ENCODE measurements at places on chromosomes 2 and 18.

GRCh38 chr2:188776634-188777033, 197.5 kb upstream of the COL3A1 start:
- DNase-seq = no peak

DNA sequence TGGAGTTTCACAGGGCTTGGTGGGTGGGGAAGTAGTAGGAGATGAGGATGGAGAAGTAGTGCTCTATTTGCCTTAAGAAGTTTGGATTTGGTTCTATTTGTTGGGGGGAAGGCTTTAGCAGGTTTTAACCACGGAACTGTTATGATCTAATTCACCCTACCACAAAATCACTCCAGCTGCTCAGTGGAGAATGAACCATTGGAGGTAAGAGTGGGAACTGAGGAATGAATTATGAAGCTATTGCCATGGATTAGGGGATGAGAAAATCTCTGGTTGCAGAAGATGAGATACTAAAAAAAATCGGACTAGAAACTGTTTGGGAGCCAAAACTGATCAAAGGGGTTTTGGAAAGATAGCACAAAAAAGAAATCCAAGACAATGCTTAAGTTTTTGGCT, 488.9 kb downstream of the DLGAP1 start:
- DNase-seq = no peak

DNA sequence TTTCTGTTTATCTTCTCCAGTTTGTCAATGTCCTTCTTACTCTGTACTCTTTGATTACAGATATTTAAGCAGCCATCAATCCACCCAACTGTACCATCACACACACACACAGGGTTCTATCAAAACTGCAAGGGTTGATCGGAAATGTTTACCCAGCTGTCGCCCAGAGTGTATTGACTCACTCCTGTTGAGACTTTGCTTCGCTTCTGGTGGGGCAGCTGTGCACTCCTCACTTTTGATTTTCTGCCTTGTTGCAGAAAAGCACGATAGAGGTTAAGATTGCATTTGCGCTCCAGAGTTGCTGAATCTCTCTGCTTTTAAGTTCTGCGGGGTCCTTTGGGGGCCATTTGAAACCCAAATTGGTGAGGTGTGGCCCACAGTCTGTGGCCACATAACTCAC, 216.2 kb downstream of the SETBP1 start:
- DNase-seq = no peak

- DNase-seq = no peak
Measured at GRCh38 chr2:100703213-100703612, 116.7 kb upstream of the NPAS2 start.

DNA sequence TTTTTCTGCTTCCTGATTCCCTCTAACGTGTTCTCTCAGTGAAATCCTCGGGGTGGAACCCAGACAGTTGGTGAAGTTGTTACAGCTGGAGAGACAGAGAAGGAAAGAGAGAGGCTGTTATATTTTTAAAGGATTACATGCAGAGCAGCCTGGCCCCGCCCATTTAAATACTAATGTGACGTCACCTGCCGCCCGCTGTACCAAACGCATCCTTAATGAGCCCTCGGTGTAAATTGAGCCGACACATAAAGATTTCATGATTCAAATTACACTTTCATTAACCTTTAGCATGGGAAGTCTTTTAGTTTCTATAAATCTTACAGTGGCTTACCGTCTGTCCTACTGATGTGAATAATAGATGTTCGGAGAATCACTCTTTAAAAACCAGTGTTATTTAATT, 164.0 kb upstream of the SIX3 start:
- no peak for DNase-seq

GRCh38 chr2:238702276-238703052, 145.4 kb upstream of the TWIST2 start:
- DNase-seq = no peak

- no peak for DNase-seq
Measured at GRCh38 chr18:78571831-78572347, 407.7 kb upstream of the SALL3 start.

GRCh38 chr2:40359811-40360210, 92.1 kb downstream of the SLC8A1 start:
- no peak for DNase-seq

DNA sequence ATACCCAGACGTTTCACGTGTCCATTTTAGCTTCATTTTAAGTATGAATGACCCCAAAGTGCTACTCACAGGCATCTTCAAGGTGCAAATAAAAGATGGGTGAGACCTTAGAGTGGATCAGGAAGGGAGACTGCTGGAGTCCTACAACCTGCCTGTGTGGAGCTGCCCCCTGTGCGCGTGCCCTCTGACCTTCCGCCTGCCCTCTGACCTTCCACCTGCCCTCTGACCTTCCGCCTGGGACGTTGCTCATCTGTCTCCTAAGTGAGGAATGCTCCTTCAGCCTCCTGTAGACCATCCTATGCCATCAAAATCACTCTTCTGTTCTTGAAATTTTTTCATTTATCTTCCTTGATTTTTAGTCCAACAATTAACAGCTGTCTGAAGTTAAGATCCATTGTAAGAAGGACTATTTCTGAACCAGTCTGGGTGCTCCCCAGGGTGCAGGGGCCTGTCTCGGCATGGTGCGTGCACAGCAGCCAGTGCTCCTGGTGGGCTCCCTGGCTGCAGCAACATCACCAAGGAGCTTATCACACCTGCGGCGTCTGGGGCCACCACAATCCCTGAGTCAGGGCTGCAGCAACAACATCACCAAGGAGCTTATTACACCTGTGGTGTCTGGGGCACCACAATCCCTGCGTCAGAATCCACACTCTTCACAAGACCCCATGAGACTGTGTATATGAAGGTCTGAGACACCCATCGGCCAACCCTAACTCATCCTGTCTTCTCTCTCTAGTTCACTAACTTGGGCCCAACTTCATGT, 86.0 kb downstream of the TPO start:
- no peak for DNase-seq

GRCh38 chr2:130756053-130756873, 923 bp downstream of the AMER3 start:
- no peak for DNase-seq

DNA sequence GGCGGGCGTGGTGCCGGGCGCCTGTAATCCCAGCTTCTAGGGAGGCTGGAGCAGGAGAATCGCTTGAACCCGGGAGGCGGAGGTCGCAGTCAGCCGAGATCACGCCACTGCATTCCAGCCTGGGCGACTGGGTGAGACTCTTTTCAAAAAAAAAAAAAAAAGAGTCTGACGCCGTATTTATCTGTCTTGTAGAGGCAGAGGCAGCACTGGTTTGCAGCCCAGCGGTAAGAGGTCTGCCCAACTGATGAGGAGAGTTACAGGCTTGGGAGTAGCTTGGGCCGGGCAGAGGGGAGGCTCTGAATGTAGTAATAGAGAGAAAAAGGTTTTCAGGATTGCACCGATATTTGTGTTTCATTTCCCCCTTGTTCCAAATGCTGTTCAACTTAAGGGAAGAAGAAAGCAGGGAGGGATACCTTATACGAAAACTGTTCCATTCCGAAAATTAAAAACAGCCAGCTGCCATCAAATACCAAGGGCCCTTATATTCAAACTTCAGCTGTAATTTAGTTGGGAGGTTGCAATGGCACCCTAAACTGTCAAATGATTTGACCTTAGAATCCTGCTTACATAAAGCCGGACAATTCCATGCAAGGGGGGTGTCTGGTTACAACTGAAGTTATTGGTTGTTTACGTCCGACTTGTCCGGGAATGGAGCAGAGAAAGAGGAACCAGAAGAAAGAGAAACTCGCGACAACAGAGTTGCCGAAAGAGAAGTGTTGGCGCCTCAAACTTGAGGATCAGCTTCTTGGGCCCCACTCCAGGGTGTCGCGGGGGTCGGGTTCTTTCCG, 9.2 kb upstream of the SP9 start:
- no peak for DNase-seq

Data from pons (tissue), 1 donor.